Left kidney (tissue), 8 donors: ENCODE measurements at places on chromosomes 5 and 9. TPM values are rescaled to one million over a fixed set of nuclear protein-coding genes. Genes with fewer than 3 reads are reported as not detected.

Gene RPS14
- polyA plus RNA-seq: 1,953 TPM

DNA sequence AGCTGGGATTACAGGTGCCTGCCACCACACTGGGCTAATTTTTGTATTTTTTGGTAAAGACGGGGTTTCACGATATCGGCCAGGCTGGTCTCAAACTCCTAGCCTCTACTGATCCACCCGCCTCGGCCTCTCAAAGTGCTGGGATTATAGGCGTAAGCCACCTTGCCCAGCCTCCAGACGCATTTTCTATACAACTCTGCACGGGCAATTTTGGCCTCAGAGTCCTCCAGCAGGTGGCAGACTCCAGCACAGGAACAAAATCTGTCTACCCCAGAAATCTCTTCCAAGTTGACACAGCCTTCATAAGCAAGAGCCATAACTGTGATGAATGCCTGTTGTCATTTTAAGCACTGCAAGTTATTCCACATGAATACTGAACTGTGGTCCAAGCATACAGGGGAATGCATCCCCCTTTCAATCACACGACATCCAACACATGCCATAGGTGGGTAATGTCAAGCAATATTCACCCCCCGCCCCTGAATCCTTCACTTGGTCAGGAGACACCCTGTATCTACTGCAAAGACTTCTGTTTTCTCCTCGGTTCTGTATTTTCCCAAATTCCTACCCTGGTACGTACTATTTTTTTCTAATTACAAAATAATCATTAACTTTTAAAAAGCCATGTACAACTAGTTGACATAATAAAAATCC, 50.8 kb downstream of the ALDH7A1 start:
- no peak for DNase-seq

- DNase-seq: no peak
These were observed 90.9 kb upstream of the LMX1B start for GRCh38 chr9:126522612-126523356.

Gene PHF24
- 0.33 TPM for polyA plus RNA-seq

Gene FAM219A
- 13.0 TPM for polyA plus RNA-seq

- DNase-seq: no peak
These were observed 14.6 kb downstream of the SEPTIN8 start for GRCh38 chr5:132762246-132763000.

Gene RLN2
- 2.1 TPM for polyA plus RNA-seq

GRCh38 chr5:76804266-76804665, 14.6 kb upstream of the F2RL1 start:
- no peak for DNase-seq

Gene ZFR
- 134 TPM for polyA plus RNA-seq

DNA sequence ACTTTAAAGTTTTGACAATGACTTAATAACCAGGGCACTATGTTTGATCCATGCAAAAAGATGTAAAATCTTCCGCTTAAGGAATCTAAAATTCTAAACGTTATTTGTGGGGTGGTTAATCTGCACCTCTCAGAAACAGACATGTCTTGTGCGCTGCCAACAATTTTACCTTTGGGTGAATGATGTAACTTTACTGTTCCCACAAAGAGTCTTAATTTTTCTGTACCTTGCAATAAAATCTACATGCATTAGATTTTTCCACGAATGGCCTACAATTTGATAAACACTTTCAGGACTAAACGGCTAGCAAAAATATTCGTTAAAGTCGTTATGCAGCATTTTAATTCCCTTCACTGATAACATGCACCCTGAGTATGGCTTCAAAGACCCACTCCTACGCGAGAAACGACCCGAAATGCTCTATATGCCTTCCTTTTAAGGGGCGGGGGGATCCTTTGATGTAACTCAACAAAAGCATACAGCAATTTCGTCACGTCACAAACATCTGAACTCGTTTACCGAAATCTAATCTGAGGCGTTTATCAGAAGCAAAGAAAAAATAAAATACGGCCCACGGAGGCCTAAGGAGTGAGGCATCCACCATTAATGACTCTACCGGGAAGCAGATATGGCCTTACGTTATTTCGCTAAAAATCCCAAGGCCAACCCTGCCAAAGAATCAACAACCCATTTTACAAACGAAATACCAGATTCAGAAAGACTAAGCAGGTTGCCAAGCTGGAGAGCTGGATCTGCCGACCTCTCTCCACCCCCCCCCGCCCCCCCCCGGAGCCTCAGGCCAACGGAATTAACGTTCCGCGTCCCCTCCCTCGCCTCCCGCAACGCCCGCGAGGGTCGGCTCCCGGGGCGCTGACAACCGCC, 621 bp downstream of the AK6 start:
- DNase-seq: peak; percentile 42
